ENCODE measurements at places on chromosomes 5 and 9.

DNA sequence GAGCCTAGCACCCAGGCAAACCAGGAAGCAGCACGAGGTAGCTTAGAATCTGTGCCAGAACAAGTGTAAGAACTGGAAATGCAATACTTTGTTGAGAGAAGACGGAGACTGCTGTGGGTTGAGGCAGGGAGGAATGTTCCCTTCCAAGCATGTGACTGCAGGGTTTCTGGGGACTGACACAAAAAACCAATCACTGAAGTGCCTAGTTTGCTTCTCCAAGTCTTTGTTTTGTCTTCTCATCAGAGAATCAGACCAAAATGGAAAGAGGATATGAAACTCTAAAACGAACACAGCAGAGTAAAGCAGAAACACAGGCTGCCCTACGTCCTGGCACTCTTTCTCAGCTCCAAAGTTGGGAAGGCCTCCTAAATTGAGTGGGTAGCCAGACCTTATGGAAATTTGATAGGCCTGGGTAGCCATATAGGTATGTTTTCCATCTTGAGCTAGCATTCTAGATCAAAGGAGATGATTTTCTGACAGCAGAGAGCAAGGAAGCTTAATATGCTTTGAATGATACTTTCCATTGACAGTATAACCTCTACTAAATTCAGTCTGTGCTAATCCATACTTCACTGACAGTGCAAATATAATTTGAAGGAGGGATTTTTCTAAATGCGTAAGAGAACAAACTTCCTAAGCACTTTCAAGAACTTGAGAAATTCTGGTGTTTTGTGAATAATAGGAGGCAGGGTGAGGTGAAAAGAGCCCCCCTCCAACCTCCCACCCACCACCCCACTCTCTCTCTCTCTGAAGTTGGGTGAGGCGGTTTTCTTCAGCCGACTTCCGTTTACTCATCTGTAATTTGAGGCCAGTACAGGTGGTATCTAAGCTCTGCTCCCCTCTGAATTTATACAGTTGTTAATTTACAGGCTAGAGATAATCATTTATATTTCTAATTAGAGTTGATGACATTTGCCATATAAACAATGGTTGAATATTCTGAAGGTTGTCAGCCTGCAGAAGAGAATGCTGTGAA lies 5.5 kb downstream of the ADRB2 start:
- DNase-seq, result no peak

- DNase-seq, result no peak
Observed at GRCh38 chr9:111838439-111838838, 43.7 kb upstream of the SHOC1 start.

GRCh38 chr9:110579034-110579861 lies at the start of gene SVEP1:
TSS of gene SVEP1 (minus strand) at chr9:110579741. CDS start at chr9:110579543, 198 bp downstream.
- no peak for DNase-seq

DNA sequence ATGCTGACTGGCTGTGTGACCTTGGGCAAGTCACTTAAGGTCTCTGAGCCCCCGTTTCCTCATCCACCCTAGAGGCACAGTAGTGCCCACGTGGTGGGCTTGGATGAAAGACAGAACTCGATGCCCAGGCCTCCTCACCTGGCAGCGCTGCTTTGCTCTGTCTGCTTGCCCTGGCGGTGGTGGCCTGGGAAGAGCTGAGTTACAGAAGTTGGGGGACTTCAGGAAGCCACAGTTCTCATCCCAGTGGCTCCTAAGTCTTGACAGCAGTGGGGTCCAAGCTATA lies 171.5 kb upstream of the IER5L start:
- DNase-seq, result no peak

DNA sequence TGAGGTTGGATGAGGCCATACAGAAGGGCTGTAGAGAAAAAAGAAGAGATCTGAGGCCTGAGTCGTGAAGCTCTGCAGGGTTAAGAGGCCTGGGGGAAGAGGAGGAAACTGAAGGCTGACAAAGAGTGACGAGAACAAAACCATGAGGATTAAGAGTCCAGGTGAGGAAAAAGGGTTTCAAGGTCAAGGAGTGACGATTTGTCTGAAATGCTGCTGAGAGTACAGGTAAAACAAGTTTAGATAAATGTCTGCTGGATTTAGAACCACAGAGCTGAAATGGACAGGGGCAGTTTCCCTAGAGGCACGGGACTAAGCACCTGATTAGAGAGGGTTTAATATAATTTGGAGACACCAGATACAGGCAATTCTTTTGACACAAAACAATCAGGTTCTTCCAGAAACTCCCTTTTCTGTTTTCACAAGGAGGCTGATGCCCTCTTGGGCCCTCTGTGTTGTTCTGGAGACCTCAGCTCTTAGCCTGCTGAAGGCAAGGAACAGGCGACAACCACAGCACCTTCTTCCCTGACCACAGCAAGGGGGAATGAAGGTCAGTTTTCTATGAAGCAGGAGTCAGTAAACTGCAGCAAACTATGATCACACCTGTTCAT lies 14.6 kb upstream of the GCNT1 start:
- no peak for DNase-seq

DNA sequence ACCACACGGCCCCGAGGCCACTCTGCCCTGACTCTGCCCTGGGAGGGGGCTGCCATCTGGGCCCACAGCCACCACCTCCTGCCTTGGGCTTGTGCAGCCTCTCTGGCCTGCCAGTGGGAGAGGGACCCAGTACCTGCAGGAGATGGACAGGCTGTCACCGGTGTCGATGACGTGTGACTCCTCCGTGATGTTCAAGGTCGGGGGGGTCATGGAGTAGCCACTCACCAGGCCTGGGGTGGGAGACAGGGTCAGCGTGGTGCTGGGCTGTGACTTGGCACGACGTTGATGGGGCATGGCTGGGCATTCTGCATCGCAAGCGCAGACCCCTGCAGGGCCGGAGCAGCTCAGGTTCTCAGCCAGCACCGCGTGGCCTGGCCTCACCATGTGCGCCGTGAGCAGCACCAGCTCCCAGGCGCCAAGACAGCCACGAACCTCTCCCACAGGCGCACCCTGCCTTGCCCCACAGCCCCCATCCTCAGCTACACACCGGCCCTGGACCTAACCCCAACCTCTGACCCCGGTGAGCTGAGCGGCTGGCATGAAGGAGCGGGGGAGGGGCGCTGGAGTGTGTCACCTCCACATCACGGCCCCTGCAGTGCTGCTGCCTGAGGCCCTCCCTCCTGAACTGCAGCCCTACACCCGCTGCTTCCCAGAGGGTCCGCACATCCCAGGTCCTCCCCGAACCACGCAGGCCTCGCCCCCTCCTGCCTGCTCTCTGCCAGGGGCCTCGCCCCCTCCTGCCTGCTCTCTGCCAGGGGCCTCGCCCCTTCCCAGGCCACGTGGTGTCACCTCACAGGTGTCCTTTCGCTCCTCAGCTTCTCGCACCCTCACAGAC lies 17.6 kb downstream of the FLT4 start:
- DNase-seq, result no peak

DNA sequence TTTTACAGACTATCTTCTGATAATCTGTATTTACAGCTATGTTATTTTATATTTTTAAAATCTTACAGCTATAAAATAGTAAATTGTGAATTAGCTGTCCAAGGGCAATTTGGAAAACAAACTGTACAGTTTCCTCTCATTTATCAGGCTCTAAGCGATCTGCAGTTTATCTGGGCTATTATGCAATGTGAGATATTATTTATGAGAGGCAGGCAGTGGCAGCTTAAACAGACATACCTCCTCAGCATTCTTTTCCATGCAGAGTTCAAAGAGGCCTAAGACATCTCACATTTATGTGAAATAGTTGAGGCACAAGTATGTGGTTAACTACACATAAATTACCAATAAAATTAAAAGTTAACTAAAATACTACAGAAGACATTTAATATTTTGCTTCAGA lies 10.2 kb downstream of the NIPSNAP3B start:
- no peak for DNase-seq

DNA sequence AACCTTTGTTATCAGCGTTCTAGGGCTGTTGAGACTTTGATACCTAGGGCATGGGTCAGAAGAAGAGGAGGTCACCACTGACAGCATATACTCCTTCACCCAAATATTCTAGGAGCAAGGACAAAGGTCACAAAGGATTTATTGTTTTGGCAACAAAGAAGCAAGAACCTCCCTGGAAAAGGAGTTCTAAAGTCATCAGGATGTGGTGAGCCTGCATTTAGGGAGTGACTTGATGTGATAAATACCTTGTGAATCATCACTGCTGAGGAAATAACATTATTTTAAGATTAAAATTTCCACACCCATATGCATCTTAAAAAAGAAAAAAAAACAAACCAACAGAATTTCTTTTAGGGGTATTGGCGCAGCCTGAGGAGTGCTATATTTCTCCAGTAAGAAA lies 13.9 kb downstream of the IFNA1 start:
- DNase-seq, result no peak

GRCh38 chr9:15357050-15357653 lies 50.1 kb upstream of the TTC39B start:
- DNase-seq, result no peak

DNA sequence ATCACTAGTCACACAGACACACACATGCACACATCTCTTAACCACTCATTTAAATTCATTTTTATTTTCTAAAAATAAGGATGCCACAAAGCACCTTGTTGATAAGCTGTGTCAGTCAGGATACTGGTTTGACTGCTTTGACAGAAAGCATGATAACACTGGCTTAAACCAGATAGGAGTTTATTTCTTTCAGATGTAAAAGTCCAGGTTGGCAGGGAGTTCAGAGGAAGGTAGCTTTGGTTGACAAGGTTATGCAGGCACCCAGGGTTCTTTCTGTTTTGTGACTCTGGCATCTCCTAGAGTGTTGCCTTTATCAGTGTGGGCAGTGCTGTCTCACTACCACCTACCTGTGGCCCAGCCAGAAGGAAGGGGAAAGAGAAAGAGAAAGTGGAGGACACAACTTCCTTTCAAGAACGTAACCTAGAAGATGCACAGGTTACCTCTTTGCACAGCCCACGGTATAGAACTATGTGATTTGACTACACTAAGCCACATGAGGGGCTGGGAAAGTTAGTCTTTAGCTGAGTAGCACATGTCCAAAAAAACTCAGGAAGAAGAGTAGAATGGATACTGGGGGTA lies 334.7 kb downstream of the OSTF1 start:
- DNase-seq, result no peak

- no peak for DNase-seq
Observed at GRCh38 chr5:158820891-158821290, 278.8 kb downstream of the EBF1 start.

DNA sequence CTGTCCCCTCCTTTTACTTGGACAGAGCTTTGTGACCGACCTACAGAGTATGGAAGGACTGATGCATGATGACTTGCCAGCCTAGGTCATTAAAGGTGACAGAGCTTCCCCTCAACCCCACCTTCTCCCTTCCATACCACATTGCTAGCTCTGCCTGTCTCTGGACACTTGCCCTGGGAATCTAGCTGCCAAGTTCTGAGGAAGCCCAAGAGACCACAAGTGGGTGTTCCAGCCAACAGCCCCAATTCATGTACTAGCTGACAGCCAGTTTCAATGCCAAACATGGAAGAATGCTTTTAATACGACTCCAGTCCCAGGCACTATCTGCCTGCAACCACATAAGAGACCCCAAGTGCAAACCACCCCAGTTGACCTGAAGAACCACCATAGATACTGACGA lies 477.1 kb downstream of the SPOCK1 start:
- no peak for DNase-seq

DNA sequence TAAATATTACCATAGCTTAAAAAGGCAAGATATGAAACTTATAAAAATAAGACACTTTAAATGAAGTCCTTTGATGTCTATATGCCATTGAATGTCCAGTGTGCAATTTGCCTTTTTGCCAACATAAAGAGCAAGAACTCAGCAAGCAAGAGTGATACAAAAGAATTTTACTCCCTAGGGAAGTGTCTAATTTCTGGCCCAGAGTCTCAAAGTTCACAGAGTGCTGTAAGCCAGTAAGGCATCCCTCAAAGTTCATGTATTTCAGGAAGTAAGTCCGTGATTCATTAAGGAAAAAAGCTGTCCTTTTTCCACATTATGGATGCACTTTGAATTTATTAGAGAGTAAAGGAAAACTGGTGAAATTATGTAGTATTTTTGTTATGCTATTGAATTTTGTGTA lies 185.2 kb downstream of the CCDC171 start:
- DNase-seq, result no peak

DNA sequence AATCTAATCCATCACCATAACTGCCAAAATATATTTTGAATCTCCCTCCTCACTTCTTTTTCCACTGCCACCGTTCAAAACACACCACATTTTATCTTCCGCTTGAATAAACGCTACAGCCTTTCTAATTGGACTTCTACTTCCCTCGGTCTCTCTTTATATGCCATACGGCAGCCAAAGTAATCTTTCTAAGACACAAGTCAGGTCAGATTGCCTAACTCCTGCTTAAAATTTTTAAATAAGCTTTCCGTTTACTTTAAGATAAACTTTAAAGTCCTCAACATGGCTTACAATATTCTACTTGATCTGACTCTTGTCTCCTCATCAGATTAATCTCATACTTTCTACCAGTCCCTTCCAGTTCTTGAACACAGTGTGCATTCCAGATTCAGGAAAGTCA lies 9.7 kb downstream of the AFF4 start:
- no peak for DNase-seq

DNA sequence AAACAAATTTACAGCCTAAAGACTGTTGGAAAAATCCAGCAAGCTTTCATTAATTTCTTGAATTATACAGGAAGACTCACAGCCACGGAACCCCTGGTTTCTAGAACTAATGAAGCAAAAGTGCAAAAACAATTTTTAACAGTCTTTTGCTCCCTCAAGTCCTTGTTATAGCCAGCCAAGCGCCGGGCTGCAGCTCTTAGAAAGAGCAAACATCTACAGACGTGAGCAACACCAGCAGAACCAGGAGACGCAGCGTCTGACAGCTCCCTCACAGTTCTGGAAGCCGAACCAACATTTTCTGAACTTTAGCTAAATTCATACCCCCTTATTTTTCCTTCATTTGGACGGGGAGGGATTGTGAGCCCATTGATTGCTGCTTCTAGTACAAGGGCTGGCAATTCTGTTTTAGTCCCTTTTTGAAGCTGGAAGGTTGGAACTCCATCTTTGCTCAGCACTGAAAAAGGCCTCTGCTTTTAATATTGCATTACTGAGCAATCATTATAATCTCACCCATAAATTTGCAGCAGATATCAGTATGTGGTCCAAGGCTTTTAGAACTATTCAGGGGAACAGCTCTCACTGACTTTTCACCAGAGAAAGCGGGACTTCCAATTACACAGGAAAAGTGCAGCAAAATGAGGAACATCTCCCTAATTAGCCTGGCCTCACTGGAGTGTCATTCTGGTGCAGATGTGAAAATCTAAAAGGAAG lies 45.8 kb downstream of the AK8 start:
- no peak for DNase-seq

- no peak for DNase-seq
Observed at GRCh38 chr9:87233899-87234455, 263.7 kb upstream of the DAPK1 start.

GRCh38 chr5:118834710-118835109 lies 153.6 kb downstream of the DTWD2 start:
- DNase-seq, result no peak

DNA sequence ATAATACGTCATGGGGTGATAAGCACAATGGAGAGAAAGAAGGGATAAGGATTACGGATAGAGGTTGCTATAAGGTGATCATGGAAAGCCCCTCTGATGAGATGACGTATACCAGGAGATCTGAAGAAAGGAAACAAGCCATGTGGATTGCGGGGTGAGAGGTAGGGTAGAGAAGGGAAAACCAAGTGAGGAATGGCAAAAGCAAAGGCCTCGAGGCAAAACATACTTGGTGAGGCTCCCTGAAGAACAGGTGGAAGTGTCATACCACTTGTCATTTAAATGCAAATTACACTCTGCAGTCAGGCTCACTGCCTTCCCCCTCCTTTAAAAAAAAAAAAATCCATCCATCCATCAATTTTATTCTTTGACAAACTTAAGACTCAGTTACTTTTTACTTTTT lies 420.8 kb downstream of the RAB3C start:
- no peak for DNase-seq
